ENCODE measurements at places on chromosomes 16 and 17.

- DNase-seq: no peak
Observed at GRCh38 chr17:59796785-59797205, 89.3 kb downstream of the VMP1 start.

DNA sequence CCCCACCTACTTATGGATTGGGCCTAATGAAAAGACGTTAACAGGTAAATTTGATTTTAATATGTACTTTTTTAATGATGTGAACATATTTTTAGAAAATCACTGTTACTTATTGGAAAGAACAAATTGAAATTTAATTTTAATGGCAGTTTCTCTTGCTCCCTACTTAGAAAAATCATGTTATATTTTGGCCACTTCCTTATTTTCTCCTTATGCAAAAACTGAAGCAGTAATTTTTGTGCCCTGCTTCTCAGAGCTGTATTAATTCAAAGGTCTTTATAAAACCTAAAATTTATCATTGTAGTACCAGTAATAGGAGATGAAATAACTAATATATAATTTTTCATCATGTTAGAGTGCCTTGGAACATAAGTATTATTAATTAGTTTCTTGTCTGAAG is 2.8 kb downstream of the ZPBP2 start:
- DNase-seq: no peak

GRCh38 chr17:74768069-74768762 is 7.9 kb downstream of the NAT9 start:
- DNase-seq: no peak

- peak; percentile 75 for DNase-seq
Observed at GRCh38 chr16:29644338-29644857, 18.6 kb upstream of the SPN start.

- no peak for DNase-seq
Observed at GRCh38 chr16:77220427-77220826, 21.2 kb downstream of the SYCE1L start.

DNA sequence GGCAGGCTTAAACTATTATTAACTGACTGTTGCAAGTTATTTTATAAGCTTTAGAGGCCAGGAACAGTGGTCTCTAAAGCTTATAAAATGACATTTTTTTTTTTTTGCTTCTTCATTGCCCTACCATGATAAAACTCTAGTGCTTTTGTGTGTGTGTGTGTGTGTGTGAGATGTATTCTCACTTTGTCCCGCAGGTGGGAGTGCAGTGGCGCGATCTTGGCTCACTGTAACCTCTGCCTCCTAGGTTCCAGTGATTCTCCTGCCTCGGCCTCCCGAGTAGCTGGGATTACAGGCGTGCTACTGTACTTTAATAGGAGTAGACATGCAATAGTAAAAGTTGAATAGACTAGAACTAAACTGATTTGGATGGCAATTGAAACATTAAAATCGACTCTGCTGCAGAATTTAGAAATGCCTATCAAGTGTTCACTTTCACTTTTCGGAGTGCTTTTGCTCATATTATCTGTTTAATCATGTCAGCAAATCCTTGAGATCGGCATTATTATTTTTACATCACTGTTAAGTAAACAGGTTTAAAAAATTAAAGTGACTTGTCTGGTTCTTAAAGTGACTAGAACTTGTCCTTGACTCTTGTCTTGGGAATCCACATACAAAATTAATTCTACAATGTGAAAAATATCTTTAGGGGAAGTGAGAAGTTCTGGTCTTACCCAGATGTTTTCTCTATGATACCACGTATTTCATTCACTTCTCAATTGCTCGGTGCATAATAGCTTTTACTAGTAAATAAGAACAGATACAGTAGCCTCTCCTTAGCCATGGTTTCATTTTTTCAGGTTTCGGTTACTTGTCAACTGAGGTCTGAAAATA is 8.4 kb upstream of the PCTP start:
- DNase-seq: no peak

DNA sequence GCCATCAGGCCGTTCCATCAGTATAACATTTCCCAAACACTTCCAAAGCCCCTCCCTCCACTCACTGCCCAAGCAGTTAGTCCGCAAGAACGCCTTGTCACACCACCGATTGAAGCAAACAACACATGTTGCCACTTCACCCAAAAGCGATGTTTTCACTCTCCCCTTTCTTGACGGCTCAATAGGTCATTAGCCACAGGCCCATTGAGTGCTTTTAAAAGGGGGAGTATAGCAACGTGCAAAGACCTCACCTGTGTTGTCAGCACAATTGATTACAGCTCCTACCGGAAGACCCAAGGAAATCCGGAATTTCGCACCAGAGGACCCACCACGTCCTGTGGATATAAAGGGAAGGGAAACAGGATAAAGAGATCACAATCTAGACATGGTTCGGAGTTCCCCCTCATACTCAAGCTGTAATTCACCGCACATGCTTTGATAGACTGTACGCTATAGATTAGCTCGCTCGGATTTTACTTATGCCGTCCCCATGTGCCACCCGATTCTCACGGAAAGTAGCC is 690 bp downstream of the RPL23 start:
- DNase-seq: no peak

DNA sequence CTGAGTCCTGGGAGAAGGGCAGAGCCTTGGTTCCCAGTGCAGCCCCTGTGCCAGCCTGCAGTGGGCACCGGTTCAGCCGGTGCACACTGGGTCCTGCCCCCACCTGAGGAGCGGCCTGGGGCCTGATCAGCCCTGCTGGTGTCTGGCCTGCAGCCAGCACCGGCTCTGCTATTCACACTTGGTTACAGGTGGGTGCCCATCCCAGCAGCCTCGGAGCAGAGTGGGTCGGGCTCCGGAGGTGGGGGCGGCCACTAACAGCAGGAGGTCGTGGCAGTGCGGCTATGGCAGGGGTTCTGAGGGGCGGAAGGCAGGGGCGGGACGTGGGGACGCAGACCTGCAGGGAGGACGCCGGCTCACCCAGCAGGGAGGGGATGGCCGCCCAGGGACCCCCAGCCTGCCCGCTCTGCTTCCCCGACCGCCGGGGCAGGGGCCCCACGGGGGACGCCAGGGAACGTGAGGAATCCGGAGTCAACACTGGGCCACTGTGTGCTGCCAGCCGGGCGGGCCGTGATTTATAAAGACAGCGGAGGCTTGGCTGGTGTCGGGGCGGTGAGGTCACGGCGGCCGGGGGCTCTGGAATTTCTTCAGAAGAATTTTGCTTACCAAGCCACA is 20.3 kb downstream of the METRNL start:
- no peak for DNase-seq

DNA sequence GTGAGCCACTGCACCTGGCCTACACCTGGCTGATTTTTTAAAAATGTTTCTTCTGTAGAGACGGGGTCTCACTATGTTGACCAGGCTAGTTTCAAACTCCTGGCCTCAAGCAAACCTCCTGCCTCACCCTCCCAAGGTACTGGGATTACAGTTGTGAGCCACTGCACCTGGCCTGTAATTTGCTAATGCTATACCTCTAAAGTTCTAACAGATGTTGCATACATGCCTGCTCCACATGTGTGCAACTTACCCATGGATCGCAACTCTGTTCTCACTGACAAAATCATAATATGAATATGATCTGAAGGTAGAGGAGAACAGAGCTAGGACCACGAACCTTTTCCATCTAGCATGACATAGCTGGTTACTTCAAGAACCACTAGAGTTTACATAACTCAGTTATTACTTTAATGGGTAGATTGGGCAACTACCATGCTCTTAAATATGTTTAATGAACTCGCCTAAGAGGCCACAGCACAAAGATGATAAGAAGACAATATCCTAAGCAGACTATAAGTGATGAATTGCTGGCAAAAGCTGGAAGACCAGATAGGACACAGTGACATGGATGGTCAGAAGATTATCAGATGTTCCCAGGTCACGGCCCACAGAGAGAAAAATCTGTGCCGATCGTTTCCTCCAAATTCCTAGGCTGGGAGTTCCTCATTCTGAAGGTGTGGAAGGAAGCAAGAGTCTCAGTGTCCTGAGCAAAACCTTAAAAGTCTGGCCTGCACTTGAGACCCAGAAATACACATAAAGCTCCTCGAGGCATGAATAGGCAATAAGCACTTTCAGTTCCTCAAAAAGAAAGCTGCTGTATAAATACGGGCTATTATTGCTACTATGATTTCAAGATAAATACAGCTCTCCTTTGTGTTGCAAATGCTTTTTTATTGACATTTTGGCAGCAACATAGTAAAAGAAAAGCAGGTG is 53.6 kb upstream of the ICAM2 start:
- peak; percentile 70 for DNase-seq

- no peak for DNase-seq
Observed at GRCh38 chr17:37551788-37552187, 57.4 kb downstream of the SYNRG start.

DNA sequence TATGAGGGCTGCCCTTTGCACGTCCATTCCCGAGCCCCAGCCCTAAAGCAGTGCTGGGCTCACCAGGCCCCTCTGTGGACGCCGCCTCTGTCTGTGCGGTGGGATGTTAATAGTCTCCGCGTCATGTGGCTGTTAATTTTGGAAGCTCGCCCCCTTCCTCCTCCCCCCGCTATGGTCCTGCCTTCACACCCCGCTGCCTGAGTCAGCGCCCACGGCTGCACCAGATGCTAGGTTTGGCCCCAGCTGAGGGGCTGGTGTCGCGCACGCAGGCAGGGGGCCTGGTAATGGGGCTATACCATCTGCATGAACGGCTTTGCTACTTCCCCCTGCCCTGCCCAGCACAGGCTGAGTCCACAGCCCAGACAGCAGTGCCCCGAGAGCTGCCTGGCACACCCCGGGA is 4.1 kb upstream of the SSTR5 start:
- no peak for DNase-seq

GRCh38 chr17:7590743-7591142 is 849 bp upstream of the SOX15 start:
- DNase-seq: no peak

DNA sequence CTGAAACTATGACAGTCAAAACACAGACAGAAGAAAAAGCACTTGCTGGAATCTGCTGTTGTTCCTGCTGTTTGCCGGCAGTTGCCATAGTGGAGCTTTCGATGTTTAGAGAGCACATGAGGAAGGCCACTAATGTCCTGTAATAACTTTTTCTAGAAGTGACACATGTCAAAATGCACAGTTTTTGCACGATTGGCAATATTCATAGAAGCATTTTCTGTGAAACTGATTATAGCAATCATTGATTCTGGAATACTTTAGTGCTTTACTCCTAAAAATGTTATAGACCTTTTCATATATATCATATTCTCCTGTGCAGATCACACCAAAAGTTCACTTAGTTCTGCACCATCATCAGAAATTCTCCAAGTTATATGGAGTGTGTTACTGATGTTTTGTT is 407.0 kb upstream of the SOX9 start:
- DNase-seq: no peak

GRCh38 chr17:12485361-12485906 is 180.3 kb upstream of the MYOCD start:
- DNase-seq: no peak

- no peak for DNase-seq
Observed at GRCh38 chr16:54015147-54015546, 271.4 kb downstream of the IRX3 start.

DNA sequence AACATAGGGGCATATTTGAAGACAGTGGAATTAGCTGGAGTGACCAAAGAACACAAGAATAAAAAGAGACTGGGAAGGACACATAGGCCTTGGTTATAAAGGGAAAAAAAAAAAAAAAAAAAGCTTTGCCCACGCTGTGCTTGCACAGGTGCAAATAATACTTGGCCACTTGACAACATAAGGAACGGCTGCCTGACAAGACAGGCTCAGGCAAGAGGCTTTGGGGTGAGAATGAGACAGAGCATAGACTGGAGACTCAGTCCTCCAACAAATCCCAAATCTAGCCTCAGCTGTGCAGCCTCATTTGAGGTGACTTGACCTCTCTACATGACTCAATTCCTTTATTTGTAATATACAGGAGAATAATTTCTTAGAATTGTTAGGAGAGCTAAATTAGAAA is 332.8 kb upstream of the DYNLRB2 start:
- DNase-seq: no peak

DNA sequence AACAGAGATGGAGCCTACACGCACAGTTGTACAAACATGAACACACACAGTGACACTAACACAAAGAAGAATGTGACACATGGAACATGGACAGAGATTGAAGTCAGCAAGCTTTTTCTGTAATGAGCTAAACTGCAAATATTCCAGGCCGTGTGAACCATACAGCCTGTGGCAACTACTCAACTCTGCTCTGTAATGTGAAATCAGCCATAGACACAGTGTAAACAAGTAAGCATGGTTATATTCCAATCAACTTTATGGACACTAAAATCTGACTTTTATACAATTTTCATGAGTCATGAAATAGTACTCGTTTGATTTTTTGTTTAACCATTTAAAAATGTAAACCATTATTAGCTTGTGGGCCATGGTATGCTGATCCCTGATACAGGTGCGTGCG is 120.2 kb downstream of the SMG6 start:
- no peak for DNase-seq

DNA sequence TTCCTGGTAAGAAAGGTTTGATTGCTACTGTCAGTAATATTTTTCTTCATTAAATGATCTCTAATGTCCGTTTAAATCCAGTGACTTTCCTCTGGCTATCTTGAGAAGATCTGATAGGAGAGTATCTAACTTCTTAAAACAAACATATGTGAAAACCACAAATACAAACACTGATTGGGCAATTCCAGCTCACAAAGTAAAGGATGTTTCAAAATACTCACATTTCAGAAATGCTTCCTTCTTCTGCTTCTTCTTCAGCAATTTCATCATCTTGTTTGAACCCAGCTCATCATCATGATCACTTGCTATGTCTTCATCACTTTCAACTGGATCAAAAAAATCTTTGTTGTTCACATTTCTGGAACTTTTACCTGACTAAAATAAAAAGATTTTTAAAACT is 64.3 kb upstream of the RBL2 start:
- DNase-seq: no peak

- DNase-seq: no peak
Observed at GRCh38 chr16:59252317-59252716, 518.2 kb upstream of the GOT2 start.

DNA sequence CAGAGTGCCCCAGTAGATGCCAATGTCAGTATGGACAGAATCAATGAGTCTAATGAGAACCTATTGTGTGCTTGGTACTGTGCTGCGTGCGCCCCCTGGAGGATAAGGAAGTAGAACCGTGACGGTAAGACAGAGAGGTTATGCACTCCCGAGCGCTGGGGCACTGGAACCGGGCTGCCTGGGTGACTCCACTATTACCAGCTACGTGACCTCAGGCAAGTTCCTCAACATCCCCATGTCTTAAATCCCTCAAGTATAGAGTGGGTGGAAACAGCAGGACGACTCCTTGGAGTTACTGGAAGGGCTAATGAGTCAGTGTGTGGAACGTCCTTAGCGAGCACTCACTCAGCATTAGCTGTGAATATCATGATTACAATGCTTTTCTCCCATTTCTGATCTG is 16.2 kb downstream of the CHST4 start:
- no peak for DNase-seq

GRCh38 chr17:76644995-76645394 is 1.4 kb upstream of the ST6GALNAC1 start:
- no peak for DNase-seq

All from GM12864 (cell line).